Eye (tissue), 1 donor: ENCODE measurements at places on chromosomes 5 and 9.

- DNase-seq: peak; percentile 89
Measured at GRCh38 chr9:70420441-70421271, 6.2 kb upstream of the KLF9 start.

GRCh38 chr9:110912419-110913291 lies 125.6 kb downstream of the LPAR1 start:
- no peak for DNase-seq

DNA sequence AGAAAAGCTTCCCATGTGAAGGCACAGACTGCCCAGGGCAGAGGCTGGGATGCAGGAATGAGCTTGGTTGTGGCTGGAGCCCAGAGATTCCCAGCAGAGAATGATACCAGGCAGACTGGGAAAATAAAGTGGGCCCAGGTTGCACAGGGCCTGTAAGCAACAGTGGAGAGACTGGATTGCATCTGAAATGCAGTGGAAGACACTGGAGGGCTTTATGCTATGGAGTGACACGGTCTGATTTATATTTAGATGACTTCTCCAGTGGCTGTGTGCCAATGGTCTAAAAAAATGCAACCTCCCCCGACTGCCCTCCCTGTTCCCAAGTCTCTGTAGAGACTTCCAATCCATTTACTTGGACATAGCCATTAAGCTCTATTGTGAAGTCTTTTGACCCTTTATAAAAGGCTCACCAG lies 951.1 kb upstream of the DMAC1 start:
- peak; percentile 59 for DNase-seq

DNA sequence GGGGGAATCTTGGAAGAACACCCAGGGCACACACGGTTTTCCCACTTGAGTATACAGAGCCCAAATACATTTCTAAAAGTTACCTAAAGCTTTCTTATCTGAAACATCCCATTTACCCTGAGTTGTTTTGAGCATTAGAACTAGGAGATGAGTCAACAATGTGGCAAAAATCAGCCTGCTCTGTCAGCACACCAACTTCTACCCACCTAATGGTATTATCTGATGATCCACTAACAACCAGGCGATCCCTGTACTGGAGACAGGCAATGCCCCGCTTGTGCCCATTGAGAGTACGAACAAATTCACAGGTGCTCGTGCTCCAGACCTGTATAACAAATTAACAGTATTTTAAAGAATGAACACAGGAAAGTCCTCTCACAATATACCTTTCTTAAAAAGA lies 87.0 kb downstream of the SMIM23 start:
- no peak for DNase-seq

DNA sequence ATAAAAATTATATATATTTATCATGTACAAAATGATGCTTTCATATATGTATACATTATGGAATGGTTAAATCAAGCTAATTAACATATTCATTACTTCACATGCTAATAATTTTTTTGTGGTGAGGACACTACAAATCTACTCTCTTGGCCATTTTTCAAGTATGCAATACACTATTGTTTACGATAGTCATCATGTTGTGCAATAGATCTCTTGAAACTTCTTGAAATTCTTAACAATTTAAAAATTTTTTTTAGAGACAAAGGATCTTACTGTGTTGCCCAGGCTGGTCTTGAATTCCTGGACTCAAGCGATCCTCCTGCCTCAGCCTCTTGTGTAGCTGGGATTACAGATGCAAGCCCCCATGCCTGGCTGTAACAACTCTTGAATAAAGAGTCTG lies 45.2 kb upstream of the SHOC1 start:
- DNase-seq: no peak
